ENCODE measurements at places on chromosomes 7 and 10. TPM values are rescaled to one million over a fixed set of nuclear protein-coding genes. Genes with fewer than 3 reads are reported as not detected.

GRCh38 chr10:43233601-43234430, 33.0 kb downstream of the RASGEF1A start:
- peak; percentile 39 for DNase-seq

DNA sequence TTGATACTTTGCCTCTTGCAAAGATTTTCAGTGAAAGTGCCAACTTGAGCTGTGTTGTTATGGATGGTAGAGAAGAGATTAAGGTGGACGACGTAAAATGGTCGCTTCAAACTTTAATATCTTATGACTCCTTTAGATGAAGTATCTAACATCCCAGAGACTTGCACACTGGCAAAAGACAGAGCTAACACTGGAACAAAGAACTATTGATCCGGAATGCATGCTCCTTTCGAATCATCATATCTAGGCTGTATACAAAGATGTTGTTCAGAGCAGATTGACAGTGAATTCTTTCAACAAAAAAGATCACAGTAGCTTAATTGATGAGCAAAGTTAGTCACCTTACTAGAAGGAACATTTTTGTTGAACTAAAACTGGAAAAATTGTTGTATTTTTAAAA, 592.7 kb downstream of the NXPH1 start:
- no peak for DNase-seq

DNA sequence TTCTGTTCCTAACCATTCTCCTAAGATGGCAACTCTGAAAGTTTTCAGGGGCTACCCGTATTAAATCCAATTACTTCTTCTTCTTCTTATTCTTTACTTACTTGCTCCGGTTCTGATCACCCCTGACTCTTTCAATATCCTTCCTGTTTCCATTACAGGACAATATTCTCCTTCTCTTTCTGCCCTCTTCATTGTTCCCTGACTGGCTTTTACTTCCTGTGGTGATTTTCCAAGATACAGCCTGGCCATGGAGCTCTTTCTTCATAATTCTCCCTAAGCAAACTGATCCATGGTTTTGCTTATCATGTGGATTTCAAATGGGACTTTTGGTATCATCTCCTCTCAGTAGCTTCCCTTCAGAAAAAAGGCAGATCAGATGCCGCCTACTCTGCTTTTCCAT, 35.4 kb downstream of the CCDC186 start:
- no peak for DNase-seq

- DNase-seq, result no peak
These were observed 6.7 kb downstream of the DDC start for GRCh38 chr7:50558294-50559053.

GRCh38 chr7:52447581-52448180, 587.8 kb upstream of the POM121L12 start:
- DNase-seq, result no peak

DNA sequence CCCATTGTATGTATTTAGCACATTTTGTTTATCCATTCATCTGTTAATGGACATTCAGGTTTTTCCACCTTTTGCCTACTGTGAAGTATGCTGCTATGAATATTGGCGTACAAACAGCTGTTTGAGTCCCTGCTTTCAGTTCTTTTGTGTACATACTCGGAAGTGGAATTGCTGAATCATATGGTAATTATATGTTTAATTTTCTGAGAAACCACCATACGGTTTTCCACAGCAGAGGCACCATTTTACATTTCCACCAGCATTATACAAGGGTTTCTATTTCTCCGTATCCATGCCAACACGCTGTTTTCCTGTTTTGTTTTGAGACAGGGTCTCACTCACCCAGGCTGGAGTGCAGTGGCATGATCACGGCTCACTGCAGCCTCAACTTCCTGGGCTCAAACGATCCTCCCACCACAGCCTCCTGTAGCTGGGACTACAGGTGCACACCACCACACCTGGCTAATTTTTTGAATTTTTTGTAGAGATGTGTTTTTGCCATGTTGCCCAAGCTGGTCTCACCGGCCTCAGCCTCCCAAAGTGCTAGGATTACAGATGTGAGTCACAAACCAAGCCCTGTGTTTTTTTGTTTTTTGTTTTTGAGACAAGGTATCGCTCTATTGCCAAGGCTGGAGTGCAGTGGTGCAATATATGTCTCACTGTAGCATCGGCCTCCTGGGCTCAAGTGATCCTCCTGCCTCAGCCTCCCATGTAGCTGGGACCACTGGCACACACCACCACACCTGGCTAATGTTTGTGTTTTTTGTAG, 22.1 kb upstream of the FBXW4 start:
- no peak for DNase-seq

DNA sequence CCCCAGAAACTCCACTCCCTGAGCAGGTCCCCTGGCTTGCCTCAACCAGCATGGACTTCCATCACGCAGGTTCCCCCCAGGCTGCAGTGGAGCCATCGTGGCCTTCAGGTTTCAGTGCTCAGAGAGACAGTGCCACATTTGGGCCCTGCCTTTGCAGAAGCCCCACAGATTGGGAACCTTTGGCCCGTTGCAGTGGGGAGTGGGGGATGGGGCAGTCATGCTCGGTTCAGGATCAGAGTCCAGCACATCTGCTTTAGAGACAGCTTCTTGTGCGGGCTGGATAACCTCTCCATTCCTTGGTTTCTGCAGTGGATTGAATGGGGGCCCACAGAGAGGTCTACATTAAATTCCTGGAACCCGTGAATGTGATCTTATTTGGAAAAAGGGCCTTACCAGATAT, 183.9 kb downstream of the EBF3 start:
- no peak for DNase-seq

- DNase-seq, result no peak
These were observed 35.4 kb upstream of the CDK14 start for GRCh38 chr7:90560730-90561129.

- DNase-seq, result no peak
These were observed 592.9 kb downstream of the CNTNAP2 start for GRCh38 chr7:146709451-146710027.

The HOXA11 gene
- total RNA-seq, result not detected

The CDK6 gene
- total RNA-seq, result 23.6 TPM

The WDR11 gene
- total RNA-seq, result 10.8 TPM

The PLCE1 gene
- total RNA-seq, result 4.2 TPM
